ENCODE measurements at places on chromosomes 16 and 17.

- DNase-seq = no peak
These were observed 9.3 kb upstream of the KRT17 start for GRCh38 chr17:41633556-41634199.

DNA sequence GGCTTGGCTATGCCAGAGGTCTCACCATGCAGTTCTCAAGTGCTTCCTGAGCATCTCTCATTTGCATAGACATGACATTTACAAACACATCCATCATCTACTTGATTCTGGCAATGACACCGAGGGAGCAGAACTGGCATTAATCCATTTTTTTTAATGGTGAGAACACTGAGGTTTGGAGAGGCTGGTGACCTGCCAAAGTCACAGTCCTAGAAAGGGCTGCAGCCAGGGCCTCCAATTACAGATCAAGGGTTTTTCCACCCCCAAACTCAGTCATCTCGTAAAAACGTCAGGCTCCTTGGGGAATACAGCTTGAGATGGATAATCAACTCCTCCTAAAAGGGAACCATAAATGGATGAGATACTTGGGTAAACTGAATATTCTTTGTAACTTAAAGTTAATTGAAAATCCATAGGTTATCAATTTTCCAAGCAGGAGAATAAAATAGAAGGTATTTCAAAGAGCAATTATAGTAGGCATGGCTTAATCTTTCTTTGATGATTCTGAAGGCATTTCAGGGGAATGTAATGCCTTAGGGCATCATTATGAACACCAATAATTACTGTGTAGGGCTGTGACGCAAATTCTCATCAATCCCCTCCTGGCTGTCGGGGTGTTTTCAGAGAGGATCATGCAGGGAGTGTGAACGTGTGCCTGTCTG is 9.4 kb upstream of the MEOX1 start:
- no peak for DNase-seq

- DNase-seq = no peak
These were observed 21.4 kb downstream of the DEXI start for GRCh38 chr16:10920726-10921427.

GRCh38 chr16:72050769-72051464 is 3.4 kb upstream of the HP start:
- DNase-seq = no peak

GRCh38 chr16:83928341-83929055 is 24.5 kb upstream of the OSGIN1 start:
- DNase-seq = no peak

DNA sequence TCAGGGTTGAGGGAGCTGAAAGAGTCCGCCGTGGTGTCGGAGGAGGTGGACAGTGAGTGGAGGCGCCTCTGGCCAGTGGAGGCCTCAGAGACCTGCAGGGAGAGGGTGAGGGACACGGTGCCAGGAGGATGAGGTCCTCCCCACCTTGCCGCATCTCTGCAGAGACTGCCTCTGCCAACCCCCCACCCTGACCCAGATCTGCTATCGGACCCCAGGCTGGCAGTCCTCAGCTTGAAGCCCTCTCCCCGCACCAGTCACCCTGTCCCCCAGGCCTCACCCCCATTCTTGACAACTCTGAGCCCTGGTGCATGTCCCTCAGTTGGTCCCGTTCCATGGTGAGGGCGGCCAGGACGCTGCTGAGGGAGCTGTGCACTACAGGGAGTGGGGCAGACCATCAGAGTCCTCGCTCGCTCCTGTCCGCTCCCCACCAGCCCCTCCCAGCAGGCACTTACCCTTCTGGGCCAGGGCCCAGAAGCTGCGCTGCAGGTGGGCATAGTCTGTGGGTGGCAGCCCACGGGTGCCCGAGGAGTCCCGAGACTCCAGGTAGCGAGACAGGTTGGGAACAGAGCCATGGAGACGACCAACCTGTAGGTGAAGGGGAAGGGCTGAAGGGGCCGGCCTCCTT is 5.4 kb downstream of the OSBPL7 start:
- DNase-seq = no peak

All from NCI-H2081 treated with DMSO at 0.1 percent for 48 hours (cell line).